ENCODE measurements at places on chromosomes 7 and 10.

- DNase-seq, result no peak
Measured at GRCh38 chr10:69665474-69666320, 35.6 kb downstream of the FAM241B start.

DNA sequence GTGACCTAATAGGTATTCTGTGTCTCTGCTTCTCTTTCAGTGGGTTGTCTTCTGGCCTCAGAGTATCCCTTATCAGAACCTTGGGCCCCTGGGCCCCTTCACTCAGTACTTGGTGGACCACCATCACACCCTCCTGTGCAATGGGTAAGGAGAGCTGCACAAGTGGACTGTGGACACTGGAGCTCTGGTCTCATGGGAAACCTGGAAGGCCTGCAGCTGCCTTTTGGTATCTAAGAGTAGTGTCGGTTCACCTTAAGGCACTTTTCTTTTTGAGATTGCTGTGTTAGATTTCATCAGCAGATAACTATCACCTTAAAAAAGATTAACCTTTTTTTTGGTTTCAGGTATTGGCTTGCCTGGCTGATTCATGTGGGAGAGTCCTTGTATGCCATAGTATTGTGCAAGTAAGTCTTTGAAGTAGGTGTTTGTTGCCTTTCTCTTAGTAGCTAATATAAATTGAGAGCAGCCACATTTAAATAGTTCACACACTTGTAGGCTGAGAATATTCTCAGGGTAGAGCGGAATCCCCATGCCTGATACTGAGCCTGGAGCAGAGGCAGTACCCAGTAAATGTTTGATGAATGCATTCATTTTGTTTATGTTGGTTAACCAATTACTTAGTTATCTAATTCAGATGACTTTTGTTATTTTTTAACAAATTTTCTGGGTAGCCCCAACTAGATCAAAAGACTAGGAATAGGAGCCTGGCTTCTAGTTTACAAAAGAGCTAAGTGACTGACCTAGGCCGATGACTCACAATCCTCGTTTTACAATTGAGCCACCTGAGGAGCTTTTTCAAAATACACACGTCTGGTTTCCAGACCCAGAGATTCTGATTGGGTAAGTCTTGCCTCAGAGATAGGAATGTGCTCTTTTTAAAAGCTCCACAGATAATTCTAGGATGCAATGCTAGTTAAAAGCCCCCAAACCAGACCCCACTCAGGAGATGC is 3.6 kb downstream of the TMEM254 start:
- DNase-seq, result no peak

DNA sequence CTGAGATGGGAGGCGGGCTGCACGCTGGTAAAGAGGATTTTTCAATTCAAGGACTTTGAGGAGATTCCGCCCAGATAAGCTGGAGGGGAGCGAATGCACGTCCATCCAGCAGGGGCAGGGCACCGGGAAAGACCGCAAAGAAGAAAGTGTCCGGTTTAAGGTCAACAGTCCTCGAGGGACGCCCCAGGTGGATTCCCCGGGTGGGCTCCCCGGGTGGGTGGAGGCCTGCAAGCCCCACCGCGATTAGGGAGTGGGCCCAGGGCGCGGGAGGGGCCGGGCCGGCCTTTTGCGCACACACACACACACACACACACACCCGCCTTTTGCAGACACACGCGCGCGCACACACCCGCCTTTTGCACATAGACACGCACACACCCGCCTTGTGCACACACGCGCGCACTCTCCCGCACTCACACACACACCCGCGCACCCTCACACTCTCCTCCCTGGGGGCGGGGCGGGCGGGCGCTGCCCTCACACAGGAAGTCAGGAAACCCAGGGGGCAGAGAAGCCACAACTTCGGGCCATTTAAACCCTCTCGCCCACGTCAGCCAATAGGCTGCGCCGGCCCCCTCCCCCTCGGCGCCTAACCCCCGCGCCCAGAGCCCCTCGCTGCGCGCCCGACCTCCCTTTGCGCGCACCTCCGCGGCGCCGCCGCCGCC is 615 bp downstream of the ARHGAP12 start:
- peak; percentile 36 for DNase-seq

- no peak for DNase-seq
Measured at GRCh38 chr7:95529701-95530100, 44.0 kb downstream of the ASB4 start.

- DNase-seq, result no peak
Measured at GRCh38 chr10:129894698-129895097, 69.4 kb downstream of the EBF3 start.

- DNase-seq, result no peak
Measured at GRCh38 chr7:112143582-112143981, 62.6 kb downstream of the DOCK4 start.

DNA sequence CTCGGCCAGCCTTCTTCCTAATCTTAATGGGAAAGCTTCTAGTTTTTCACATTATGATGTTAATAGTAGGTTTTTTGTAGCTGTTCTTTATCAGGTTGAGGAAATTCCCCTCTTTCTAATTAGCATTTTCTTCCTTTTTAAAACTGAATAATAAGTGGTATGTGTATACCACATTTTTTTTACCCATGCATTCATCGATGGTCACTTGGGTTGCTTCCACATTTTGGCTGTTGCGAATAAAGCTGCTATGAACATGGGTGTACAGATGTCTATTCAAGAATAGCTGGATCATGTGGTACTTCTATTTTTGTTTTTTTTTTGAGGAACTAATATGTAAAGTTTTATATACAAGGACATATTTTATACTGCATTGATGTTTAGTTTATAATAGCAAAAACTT is 44.3 kb downstream of the NRF1 start:
- DNase-seq, result no peak

GRCh38 chr10:72765051-72765745 is 73.3 kb downstream of the MCU start:
- no peak for DNase-seq

GRCh38 chr10:13439313-13440184 is 89.3 kb downstream of the BEND7 start:
- DNase-seq, result no peak

DNA sequence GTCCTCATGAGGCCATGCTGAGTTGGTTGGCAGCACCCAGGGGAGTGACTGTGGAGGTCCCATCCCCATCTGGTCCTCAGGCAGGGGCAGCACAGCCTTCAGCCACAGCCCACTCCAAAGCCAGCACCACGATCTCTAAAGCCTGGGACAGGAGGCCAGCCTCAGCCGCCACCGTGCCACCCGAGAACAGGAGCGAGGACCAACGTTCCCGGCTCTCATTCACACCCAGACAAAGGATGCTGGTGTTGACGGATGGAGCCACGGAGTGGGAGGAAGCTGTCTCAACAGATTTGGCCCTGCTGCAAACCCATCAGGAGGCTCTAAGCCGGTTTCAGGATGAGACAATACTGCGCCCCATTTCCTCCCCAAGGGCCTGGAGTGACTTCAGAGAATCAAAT is 42.7 kb upstream of the PPP2R2D start:
- no peak for DNase-seq

GRCh38 chr10:35424680-35425285 is 88.5 kb downstream of the CCNY start:
- no peak for DNase-seq

DNA sequence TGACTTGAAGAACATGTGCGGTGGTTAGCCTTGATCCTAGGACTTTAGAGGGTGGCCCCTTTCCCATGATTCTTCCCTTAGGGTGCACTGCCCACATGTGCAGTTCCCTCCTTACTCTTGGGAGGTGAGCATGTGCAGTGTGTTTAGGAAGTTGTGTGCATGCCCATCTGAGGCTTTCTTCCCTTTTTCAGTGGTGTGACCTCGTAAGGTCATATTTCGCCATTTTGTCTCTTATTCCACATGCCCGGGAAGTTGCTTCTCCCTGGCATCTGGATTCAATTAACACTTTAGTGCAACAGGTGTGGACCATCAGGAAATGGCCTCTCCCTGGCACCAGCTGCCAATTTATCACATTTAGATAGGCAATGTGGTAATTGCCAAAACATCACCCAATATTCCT is 380.6 kb upstream of the VSTM2A start:
- no peak for DNase-seq

- no peak for DNase-seq
Measured at GRCh38 chr10:115947104-115947503, 325.9 kb downstream of the GFRA1 start.

- no peak for DNase-seq
Measured at GRCh38 chr10:97861097-97861750, 11.6 kb downstream of the GOLGA7B start.

DNA sequence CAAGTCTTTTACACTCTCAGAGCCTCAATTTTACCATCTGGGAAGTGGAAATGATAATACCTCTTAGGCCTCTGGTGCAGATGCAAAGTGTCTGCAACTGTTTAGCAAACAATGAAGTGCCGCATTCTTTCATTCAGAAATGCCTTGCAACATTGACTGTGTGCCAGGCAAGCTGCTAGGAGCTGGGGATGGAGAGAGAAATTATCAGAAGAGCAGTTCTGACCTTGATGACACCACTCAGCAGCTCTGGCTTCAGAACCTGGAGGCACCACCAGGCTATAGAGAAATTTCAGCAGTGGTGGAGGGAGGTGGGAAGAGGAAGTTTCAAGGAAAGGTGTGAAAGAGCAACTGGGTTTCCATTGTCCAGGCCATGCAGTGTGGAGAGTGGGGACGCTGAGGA is 78.1 kb upstream of the HABP2 start:
- no peak for DNase-seq

- no peak for DNase-seq
Measured at GRCh38 chr10:10222304-10222841, 795.3 kb upstream of the CELF2 start.

- DNase-seq, result no peak
Measured at GRCh38 chr10:27192284-27192683, 37.1 kb downstream of the MASTL start.

GRCh38 chr7:140435252-140435895 is 31.5 kb downstream of the RAB19 start:
- DNase-seq, result no peak

DNA sequence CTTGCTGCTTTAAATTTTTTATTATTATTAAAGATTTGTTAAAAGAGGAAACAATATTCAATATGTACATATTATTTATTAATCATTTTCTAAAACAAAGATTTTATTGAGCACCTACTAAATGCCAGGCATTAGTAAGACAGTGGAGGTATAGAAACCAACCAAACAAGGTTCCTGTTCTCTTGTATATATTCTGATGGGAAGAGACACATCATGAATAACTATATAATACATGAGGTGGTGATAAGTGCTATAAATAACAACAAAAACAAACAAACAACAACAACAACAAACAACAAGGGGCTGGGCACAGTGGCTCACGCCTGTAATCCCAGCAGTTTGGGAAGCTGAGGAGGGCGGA is 630 bp upstream of the LIPA start:
- no peak for DNase-seq

GRCh38 chr7:151437866-151438516 is 1.9 kb downstream of the CRYGN start:
- DNase-seq, result no peak

DNA sequence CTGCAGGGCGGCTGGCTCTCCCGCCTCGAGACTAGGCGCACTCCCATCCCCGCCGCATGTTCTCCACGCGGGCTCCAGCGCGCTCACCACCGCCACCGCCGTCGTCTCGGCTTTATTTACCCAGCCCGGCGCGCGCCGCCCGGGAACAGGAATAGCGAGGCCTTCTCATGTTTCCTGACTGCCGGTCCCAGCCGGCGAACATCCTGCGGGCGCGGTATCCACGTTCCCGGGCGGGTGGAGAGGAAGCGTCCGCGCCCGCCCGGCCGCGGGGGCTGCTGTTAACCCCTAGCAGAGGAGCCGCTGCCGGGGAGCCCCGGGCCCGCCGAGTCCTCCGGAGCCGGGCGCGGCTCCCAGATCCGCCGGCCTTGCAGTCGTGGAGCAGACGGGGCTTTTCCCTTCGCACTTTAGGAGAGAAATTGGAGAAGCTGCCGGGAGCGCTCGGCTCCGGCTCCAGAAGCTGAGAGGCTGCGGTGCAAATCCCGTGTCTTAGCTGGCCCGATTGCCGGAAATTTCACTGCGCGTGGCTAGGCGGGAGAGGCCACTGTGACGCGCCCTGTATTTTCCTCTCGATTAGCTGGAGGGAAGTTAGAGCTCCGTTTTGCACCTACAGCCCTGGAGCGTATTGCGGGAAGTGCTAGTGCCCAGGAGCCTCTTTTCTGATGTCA is at the start of gene MKX:
Gene MKX (minus strand): TSS at position 88 of the 665 bp plus-strand sequence. CDS start 2,404 bp downstream, outside the sequence.
- DNase-seq, result no peak

DNA sequence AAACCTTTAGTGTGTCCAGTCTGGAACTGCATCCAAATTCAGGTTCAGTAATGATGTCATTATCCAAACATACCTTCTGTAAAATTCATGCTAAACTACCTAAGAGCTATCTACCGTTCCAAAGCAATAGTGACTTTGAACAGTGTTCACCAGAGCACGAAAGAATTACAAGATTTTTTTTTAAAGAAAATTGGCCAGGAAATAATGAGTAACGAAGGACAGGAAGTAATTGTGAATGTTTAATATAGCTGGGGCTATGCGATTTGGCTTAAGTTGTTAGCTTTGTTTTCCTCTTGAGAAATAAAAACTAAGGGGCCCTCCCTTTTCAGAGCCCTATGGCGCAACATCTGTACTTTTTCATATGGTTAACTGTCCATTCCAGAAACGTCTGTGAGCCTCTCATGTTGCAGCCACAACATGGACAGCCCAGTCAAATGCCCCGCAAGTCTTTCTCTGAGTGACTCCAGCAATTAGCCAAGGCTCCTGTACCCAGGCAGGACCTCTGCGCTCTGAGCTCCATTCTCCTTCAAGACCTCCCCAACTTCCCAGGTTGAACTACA is 694 bp upstream of the FAS start:
- no peak for DNase-seq

DNA sequence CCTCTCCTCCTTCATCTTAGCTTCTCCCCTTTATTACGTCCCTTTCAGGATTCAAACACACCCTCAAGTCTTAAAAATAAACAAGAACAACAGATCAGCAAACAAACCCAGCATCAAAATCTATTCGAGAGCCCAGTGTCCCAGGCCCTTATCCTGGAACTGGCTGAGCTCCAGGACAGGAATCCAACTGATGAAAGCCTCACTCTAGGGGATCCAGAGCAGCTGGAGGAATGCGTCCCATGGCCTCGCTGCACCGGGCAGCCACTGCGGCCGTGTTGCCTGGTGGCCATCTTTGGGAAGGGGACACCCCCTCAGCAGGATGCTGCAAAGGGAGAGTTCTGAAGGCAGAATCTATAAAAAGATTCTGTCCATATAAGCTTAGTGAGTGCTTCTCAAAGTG is 156.5 kb upstream of the BMPER start:
- DNase-seq, result no peak

GRCh38 chr7:115654384-115655214 is 376.0 kb downstream of the TFEC start:
- DNase-seq, result no peak

GRCh38 chr7:70506434-70506833 is 625.5 kb upstream of the GALNT17 start:
- no peak for DNase-seq
